IMR-90 (cell line): ENCODE measurements at places on chromosomes 12 and 14. TPM values are rescaled to one million over a fixed set of nuclear protein-coding genes. Genes with fewer than 3 reads are reported as not detected.

DNA sequence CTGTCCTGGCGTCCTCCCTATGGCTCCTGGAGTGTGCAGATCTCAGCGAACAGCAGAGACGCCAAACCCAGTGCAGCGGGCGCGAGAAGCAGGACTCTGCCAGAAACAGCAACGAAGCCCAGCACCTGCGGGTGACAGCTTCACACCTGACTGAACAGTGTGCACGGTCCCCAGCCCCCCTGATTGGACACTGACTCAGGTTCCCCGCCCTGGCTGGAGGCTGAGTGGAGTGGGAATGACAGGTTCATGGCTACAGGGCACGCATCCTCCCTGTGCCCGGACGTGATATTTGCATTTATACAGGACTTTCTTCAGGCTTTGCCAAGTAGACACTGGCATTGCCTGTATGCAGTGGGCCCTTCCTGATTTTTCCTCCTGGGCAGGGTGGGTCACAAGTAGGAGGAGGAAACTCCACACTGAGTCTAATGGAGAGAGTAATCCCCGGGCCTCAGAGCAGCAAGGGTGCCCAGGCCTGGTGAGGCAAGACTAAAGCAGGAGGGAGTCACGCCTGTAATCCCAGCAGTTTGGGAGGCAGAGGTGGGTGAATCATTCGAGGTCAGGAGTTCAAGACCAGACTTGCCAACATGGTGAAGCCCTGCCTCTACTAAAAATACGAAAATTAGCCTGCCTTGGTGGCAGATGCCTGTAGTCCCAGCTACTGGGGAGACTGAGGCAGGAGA lies 71.6 kb downstream of the ASCL4 start:
- no peak overlapping the region for H3K4me3 ChIP-seq
- no peak overlapping the region for H3K27ac ChIP-seq
- peaks cover 36% of the 10 kb centered on the region for H3K27me3 ChIP-seq
- H3K4me1 ChIP-seq, result no peaks in the 10 kb centered on the region
- no peak for DNase-seq
- no peaks in the 10 kb centered on the region for H3K36me3 ChIP-seq

KRT79 gene
- under 0.01 TPM in 1 of 2 replicates, not detected in the other for total RNA-seq

ITGB7 gene
- total RNA-seq, result under 0.01 and 0.18 TPM in 2 replicates

- H3K4me3 ChIP-seq, result no peak overlapping the region
- no peaks in the 10 kb centered on the region for H3K36me3 ChIP-seq
- no peak for DNase-seq
- 0 out of 2 replicates have a peak, but pooled peaks cover 1% of the 10 kb centered on the region for H3K27me3 ChIP-seq
Observed at GRCh38 chr12:91377436-91377835, 194.8 kb upstream of the DCN start.

LTBR gene
- total RNA-seq, result 19.7 and 24.7 TPM in 2 replicates

DNA sequence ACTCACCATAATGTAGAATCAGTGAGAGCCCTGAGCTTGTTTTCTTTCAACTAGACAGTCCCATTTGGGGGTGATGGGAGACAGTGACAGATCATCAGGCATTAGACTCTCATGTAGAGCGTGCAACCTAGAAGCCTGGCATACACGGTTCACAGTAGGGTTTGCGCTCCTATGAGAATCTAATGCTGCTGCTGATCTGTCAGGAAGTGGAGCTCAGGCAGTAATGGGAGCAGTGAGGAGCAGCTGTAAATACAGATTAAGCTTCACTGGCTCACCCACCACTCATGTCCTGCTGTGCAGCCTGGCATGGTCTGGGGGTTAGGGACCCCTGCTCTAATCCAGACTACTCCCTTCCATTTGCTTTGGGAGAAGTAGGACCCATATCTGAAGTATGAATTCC lies 55.6 kb downstream of the FNTB start:
- no peak overlapping the region for H3K27ac ChIP-seq
- peaks cover 26% of the 10 kb centered on the region for H3K36me3 ChIP-seq
- DNase-seq, result no peak
- H3K27me3 ChIP-seq, result no peaks in the 10 kb centered on the region
- H3K4me1 ChIP-seq, result no peaks in the 10 kb centered on the region

TTC9 gene
- total RNA-seq, result not detected in 2 replicates

DNA sequence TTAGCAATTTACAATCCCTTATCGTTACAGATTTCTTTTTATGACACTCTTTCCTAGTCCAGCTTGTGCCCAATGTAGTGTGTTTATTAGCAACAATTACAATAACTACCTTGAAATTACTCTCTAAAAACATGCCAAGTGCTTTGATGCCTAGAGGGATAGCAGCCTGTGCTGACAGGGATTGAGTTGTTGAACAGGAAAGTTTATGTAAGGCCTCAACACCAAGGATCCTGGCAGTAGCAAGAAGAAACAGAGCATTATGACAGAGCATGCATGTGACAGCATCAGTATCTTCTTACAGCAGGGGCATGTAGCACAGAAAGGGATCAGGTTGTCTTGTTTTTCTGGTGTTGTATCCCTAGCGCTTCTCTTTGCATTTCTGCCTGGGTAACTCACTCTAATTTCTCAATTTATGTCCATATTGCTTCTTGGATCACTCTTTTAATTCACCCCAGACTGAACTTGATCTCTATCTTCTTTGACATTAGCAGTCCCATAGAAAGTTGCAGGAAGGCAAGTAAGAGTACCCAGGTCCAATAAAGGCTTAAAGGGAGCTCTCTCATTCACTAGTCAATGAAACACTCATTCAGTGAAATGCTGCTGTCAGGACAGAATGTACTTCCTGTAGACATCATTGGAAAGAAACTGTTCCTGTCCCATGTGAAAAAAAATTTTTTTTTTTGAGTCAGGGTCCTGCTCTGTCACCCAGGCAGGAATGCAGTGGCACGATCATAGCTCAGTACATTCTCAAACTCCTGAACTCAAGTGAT lies 220.0 kb upstream of the GRIP1 start:
- no peaks in the 10 kb centered on the region for H3K36me3 ChIP-seq
- no peaks in the 10 kb centered on the region for H3K4me1 ChIP-seq
- H3K27me3 ChIP-seq, result no peaks in the 10 kb centered on the region
- no peak overlapping the region for H3K27ac ChIP-seq

FSCB gene
- total RNA-seq, result under 0.01 TPM in 1 of 2 replicates, not detected in the other

DNA sequence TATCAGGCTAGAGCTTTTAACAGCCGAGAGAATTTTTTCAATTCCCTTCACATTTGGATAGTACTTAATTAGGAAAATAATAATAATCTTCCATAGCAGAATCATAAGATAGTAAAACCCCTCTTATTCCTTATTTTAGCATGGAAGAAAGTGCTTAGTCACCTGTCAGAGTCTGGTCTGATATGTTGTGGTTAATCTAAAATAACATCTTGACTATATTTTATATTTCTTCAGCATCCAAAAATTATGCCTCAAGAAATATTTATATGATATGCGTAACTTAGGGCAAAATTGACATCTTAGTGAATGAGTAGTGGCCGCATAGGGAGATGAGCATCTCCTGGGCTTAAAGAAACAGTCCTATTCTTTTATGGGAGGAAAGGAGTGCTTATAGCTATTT lies 12.8 kb downstream of the CHURC1 start:
- DNase-seq, result no peak
- H3K36me3 ChIP-seq, result peaks cover 18% of the 10 kb centered on the region
- no peaks in the 10 kb centered on the region; the same call in 1 of the 2 replicates for H3K4me1 ChIP-seq
- H3K4me3 ChIP-seq, result no peak overlapping the region
- no peak overlapping the region for H3K27ac ChIP-seq
- H3K27me3 ChIP-seq, result no peaks in the 10 kb centered on the region

IL22 gene
- total RNA-seq, result not detected in 2 replicates

DNA sequence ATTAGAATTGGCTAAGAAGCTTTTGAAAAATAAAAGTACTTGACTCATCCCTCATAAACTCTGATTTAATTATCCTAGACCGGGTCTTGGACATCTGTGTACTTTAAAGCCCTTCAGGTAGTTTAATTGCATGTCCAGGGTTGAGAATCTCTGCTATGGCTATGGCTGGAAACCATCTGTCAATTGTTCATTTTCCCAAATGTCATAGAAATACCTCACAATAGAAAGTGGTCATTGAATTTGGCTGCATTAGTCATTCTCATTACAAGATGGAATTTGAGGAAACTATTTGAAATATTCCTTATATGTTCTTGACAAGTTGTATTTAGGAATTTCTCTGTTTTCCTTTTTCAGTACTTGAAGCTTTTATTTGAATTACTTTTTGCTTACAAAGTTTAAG lies 111.3 kb downstream of the TSHR start:
- H3K36me3 ChIP-seq, result no peaks in the 10 kb centered on the region
- H3K4me1 ChIP-seq, result no peaks in the 10 kb centered on the region
- no peak overlapping the region for H3K27ac ChIP-seq
- H3K27me3 ChIP-seq, result no peaks in the 10 kb centered on the region
- H3K4me3 ChIP-seq, result no peak overlapping the region

- H3K4me3 ChIP-seq, result no peak overlapping the region
- DNase-seq, result no peak
- H3K27me3 ChIP-seq, result no peaks in the 10 kb centered on the region; the same call in 1 of the 2 replicates
- H3K36me3 ChIP-seq, result no peaks in the 10 kb centered on the region
- no peak overlapping the region for H3K27ac ChIP-seq
Observed at GRCh38 chr12:31876568-31877424, 82.4 kb upstream of the RESF1 start.

- no peak for DNase-seq
- H3K27me3 ChIP-seq, result no peaks in the 10 kb centered on the region
- H3K4me3 ChIP-seq, result no peak overlapping the region
- no peak overlapping the region for H3K27ac ChIP-seq
- H3K36me3 ChIP-seq, result no peaks in the 10 kb centered on the region
- H3K4me1 ChIP-seq, result peaks cover 13% of the 10 kb centered on the region
Observed at GRCh38 chr12:105419606-105420005, 89.1 kb downstream of the C12orf75 start.

PELI2 gene
- 31.7 and 36.7 TPM in 2 replicates for total RNA-seq

- H3K36me3 ChIP-seq, result no peaks in the 10 kb centered on the region
- H3K4me3 ChIP-seq, result no peak overlapping the region
- peak overlapping the region; percentile 34; the same call in 1 of the 2 replicates for H3K27ac ChIP-seq
Observed at GRCh38 chr14:68563251-68564131, 229.4 kb downstream of the ZFP36L1 start.

DNA sequence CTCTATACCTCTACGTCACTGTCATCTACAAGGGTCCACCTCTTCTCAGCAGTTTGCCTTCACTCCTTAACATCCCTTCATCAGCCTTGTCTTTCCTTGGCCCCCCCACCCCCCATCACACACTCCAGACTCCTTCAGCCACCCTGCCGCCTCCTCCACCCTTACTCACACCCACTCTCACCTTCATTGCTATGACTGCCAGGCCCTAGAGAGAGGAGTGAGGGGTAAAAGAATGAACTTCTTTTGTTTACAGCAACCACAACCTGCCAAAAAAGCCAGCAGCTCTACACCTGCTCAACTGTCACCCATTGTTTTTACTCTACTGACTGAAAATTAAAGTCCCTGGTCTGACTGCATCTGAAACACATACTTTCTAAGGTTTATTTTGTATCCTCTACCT lies 112.8 kb downstream of the DUSP6 start:
- H3K4me1 ChIP-seq, result peaks cover 16% of the 10 kb centered on the region
- no peaks in the 10 kb centered on the region for H3K27me3 ChIP-seq
- H3K4me3 ChIP-seq, result no peak overlapping the region
- no peak for DNase-seq
- H3K27ac ChIP-seq, result no peak overlapping the region
- H3K36me3 ChIP-seq, result no peaks in the 10 kb centered on the region

POLE2 gene
- 12.2 and 18.1 TPM in 2 replicates for total RNA-seq

GLIPR1L2 gene
- total RNA-seq, result not detected in 2 replicates

SPIC gene
- total RNA-seq, result not detected in 2 replicates

GRCh38 chr14:89277203-89277602 lies 139.8 kb downstream of the FOXN3 start:
- H3K27ac ChIP-seq, result no peak overlapping the region
- peaks cover 10% of the 10 kb centered on the region for H3K36me3 ChIP-seq
- no peak for DNase-seq

DNA sequence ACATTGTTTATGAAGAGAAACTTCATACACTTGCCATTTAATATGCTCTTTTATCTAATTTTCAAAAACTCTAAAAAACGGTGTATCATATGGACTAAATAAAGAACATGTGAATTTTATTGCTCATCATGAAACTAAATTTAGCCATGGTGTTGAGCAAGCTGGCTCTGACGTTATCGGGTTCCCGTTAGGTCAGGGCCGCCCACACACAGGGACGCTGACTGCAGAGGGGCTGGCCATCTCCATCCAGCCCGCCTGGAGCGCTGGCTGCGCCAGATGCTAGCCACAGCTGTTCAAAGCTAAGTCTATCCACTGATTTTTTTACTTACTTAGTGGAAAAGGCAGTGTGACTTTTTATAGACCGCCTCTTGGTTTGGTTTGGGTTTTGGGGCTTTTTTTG lies 36.5 kb upstream of the DYNC1H1 start:
- no peaks in the 10 kb centered on the region for H3K27me3 ChIP-seq
- DNase-seq, result peak; percentile 98
- no peak overlapping the region for H3K27ac ChIP-seq
- no peak overlapping the region for H3K4me3 ChIP-seq
- H3K4me1 ChIP-seq, result peaks cover 4% of the 10 kb centered on the region
- H3K36me3 ChIP-seq, result peaks cover 10% of the 10 kb centered on the region

RTL1 gene
- total RNA-seq, result not detected in 2 replicates

DNA sequence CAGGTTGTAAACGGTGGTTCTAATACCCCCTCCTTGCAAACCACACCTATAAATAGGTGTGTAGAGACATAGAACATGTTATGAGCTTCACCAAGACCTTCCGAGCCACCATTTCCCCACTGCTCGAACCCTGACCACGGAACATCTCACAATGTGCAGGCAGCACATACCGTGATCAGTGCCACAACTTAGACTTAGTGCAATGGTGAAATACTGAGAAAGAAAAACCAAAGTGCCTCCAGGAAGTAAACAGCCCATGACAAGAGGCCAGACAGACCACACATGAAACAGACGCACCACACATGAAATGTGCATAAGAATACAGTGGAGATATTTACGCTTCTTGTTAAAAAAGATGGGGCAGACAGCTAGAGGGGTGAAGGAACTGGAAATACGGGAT lies 166.9 kb upstream of the CCND2 start:
- no peaks in the 10 kb centered on the region for H3K36me3 ChIP-seq
- H3K4me1 ChIP-seq, result no peaks in the 10 kb centered on the region

WNT1 gene
- total RNA-seq, result not detected in 2 replicates

GRCh38 chr14:89695846-89696245 lies 258.7 kb downstream of the EFCAB11 start:
- no peak overlapping the region; the same call in 1 of the 2 replicates for H3K27ac ChIP-seq
- no peak for DNase-seq
- H3K4me3 ChIP-seq, result no peak overlapping the region
- H3K27me3 ChIP-seq, result no peaks in the 10 kb centered on the region

DNA sequence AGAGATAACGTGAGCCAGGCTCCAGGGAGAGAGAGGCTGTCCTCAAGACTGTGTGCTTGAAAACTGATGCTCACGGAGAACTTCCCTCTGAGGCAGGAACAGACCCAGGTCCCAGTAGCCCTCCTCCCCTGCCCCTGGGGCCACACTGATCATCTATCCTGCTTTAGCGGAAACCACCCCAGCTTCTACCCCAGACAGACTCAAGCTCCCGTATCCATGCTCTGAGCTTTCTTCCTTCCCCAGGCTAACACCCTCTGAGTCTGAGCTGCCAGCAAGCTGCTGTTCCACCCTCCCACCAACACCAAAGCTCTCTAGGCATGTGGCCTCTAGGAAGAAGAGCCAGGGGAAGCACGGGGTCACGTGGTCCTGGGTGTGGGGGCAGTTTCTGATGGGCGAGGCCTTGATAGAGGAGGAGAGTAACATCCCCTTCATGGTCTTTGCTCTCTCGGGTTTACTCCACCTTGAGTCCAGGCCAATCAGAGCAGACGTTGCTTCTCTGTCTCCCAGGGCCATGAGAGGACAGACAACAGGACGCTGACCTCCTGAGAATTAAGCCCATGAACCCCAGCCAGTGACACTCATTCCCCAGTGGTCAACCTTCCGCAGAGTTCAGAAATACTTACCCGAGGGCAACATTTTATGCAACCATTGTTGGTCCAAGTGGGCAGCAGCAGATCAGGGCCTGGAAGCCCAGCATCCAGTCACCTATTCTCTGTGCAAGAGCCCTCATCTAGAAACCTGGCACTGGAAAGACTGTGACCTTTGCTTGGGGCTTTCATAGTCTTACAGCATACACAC lies 1.4 kb downstream of the PCK2 start:
- peaks cover 8% of the 10 kb centered on the region for H3K4me1 ChIP-seq
- peak overlapping the region; percentile 73 for H3K27ac ChIP-seq
- peaks cover 21% of the 10 kb centered on the region for H3K36me3 ChIP-seq
- H3K4me3 ChIP-seq, result peak overlapping the region; percentile 72
- no peaks in the 10 kb centered on the region for H3K27me3 ChIP-seq
